ENCODE measurements at places on chromosomes 1 and 21. TPM values are rescaled to one million over a fixed set of nuclear protein-coding genes. Genes with fewer than 3 reads are reported as not detected.

The PRRX1 gene
- total RNA-seq = 203 TPM

The HAPLN2 gene
- total RNA-seq = not detected

The PDIK1L gene
- 4.8 TPM for total RNA-seq

The NRIP1 gene
- 46.1 TPM for total RNA-seq

The NTMT2 gene
- total RNA-seq = not detected

The TTC39A gene
- 0.64 TPM for total RNA-seq

The GSTM2 gene
- 16.8 TPM for total RNA-seq

The ETNK2 gene
- 12.2 TPM for total RNA-seq

The RNF11 gene
- 128 TPM for total RNA-seq

The TRMT1L gene
- 24.6 TPM for total RNA-seq

The MNDA gene
- not detected for total RNA-seq

The VWA5B1 gene
- total RNA-seq = not detected

The SLC44A5 gene
- under 0.01 TPM for total RNA-seq

The CFAP141 gene
- total RNA-seq = not detected

The CCDC18 gene
- 10.3 TPM for total RNA-seq

The HRNR gene
- total RNA-seq = not detected

The KRTAP12-2 gene
- total RNA-seq = not detected

The ASCL5 gene
- total RNA-seq = not detected
